SK-N-SH (cell line): ENCODE measurements at places on chromosomes 12 and 14.

GRCh38 chr12:51442324-51442723, 17.7 kb downstream of the SLC4A8 start:
- DNase-seq = no peak

DNA sequence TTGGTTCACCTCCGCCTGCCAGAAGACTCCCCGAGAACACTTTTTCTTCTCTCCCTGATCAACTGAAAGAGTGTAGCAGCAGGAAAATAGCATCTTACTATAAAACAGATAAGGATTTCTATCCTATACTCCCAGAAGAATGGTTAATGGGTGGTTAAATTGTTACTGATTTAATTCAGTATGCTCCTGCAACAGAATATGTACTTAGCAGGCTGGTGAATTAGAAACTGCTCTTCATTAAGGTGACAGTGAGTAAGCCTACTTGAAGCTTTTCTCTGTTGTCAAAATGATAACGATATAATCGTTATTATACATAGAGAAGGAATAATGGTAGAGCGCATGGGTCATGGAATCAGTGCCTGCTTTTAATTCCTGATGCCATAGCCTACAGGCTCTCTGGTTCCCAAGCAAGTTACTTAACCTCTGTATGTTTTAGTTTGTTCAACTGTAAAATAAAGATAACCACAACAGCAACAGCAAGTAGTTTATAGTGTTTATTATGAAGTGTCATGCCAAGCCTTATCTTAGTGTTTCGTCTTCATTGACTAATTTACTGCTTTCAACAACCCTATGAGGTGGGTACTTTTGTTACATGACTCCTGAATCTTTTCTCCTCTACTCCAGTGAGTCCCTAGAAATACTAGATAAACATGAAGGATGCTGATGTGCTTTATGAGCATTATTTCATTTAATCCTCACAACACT, 392.6 kb downstream of the CCDC91 start:
- no peak for DNase-seq

DNA sequence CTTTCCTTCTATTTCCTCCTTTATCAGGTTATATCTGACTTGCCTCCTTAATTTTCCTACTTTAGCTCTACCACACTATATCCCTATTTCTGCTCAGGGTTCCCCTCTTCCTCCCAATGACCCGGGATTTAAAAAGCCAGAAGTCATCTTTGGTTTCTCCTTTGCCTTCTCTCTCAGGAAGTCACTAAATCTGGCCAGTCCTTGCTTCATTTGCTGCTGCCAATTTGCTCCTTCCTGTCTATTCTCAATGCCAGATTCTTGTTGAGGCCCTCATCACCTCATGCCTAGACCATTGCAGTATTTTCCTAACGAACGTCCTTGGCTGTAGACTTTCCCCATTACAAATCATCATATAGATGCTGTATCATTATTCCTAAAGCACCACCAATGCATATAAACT, 26.5 kb upstream of the NID2 start:
- DNase-seq = no peak

- no peak for DNase-seq
Measured at GRCh38 chr12:96208801-96209549, 14.8 kb downstream of the ELK3 start.

- DNase-seq = no peak
Measured at GRCh38 chr14:92516966-92517506, 3.5 kb downstream of the RIN3 start.

- DNase-seq = no peak
Measured at GRCh38 chr12:58781609-58782008, 138.7 kb downstream of the LRIG3 start.
